Panc1 (cell line): ENCODE measurements at places on chromosomes 5 and 9.

- H3K4me1 ChIP-seq, result no peaks in the 10 kb centered on the region
- DNase-seq, result no peak
- no peaks in the 10 kb centered on the region for H3K27me3 ChIP-seq
- H3K36me3 ChIP-seq, result no peaks in the 10 kb centered on the region
Observed at GRCh38 chr5:146646441-146646840, 130.5 kb upstream of the GPR151 start.

DNA sequence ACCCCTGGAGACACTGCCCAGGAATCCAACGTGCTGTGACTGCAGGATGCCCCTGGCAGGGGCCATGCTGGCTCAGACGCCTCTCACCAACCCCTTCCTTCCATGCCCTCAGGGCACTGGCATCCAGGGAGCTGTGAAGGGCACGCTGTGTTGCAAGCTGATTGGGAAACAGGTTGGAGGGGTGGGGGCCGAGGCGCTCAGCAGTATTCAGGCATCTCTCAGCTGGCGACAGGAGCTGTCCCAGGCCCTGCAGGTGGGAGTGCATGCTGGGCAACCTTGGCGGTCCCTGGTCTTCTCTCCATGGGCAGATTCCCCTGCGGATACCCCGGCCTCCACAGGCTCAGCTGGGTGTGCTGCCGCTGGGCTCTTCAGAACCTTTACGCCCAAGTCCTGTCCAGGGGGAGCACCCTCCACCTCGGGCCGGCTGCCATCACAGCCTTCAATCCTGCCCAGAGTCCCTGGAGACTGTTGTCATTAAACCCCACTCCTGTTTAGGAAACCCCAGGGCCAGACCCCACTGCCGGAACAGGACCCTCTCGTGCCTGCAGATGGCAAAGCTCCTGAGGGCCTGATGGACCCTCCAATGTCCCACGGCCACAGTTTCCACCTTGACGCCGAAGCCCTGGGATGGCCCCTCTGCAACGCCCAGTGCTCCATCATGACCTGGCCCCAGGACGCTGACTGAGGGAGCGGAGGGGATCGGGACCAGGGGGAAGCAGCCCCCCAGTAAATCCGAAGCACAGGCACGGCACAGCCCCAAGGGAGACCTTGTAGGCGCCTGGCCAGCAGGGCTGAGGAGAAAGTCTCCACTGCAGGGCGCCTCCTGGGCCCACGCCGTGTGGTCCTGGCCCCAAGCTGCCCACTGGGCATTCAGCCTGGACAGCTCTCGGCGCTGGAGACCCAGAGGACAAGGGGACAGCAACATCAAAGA is 9.3 kb downstream of the TPPP start:
- no peaks in the 10 kb centered on the region for H3K27me3 ChIP-seq
- no peak for DNase-seq
- no peak overlapping the region for H3K4me3 ChIP-seq
- no peaks in the 10 kb centered on the region for H3K36me3 ChIP-seq
- H3K4me1 ChIP-seq, result no peaks in the 10 kb centered on the region

DNA sequence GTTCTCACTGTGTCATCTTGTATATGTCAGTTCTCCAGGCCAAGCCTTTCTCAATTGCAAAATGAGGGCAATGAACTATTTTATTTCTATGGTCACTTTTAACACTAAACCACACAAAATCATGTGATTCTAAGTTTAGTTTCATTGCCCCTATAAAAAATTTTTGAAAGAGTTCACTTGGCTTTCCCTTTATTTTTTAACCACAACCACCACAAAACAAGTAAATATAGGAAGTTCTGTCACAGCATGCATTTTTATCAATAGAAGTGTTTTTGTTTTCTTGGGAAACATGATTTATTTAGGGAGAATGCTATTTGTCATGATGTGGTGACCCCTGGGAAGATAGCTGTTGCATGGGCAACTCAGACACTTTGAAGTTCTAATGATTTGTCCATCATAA is 169.1 kb downstream of the CSNK1G3 start:
- H3K27me3 ChIP-seq, result no peaks in the 10 kb centered on the region
- H3K27ac ChIP-seq, result no peak overlapping the region

- H3K4me3 ChIP-seq, result no peak overlapping the region
- no peak for DNase-seq
- H3K27me3 ChIP-seq, result no peaks in the 10 kb centered on the region
- H3K27ac ChIP-seq, result no peak overlapping the region
- H3K4me1 ChIP-seq, result no peaks in the 10 kb centered on the region
- H3K36me3 ChIP-seq, result peaks cover under 1% of the 10 kb centered on the region; the same call in 1 of the 2 replicates
Observed at GRCh38 chr5:171858303-171858702, 72.7 kb downstream of the SMIM23 start.

DNA sequence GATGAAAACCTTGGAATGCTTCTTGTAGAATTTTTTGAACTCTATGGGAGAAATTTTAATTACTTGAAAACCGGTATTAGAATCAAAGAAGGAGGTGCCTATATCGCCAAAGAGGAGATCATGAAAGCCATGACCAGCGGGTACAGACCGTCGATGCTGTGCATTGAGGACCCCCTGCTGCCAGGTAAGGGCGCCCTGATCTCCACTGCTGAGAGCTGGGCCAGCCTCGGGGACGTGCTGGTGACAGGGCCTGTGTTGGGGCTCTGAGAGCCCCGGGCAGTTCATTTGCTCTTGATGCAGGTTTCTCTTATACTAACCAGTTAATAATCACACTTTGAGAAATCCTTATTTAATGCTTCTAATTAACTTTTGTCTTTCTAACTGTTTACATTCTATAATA is 33.0 kb downstream of the TENT4A start:
- no peak for DNase-seq
- peaks cover 22% of the 10 kb centered on the region for H3K36me3 ChIP-seq
- no peaks in the 10 kb centered on the region for H3K27me3 ChIP-seq
- no peaks in the 10 kb centered on the region; the same call in 1 of the 2 replicates for H3K4me1 ChIP-seq
- no peak overlapping the region for H3K4me3 ChIP-seq
- no peak overlapping the region for H3K27ac ChIP-seq
